CD4-positive, alpha-beta T cell treated with Interleukin-21 for 1 hour (primary cell): ENCODE measurements at places on chromosomes 5 and 9.

DNA sequence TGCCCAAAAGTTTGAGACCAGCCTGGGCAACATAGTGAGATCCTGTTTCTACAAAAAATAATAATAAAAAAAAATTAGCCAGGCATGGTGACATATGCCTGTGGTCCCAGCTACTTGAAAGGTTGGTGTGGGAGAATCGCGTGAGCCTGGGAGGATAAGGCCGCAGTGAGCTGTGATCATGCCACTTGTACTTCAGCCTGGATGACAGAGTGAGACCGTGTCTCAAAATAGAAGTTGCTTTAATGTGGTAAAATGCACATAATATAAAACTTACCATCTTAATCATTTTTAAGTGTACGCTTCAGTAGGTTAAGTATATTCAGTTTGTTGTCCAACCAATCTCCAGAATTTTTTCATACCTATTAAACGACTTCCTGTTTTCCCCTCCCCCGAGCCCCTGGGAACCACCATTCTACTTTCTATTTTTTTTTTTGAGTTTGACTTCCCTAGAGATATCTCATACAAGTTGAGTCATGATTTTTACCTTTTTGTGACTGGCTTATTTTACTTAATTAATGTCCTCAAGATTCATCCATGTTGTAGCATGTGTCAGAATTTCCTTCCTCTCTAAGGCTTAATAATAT, 120.1 kb upstream of the POC5 start:
- no peak for DNase-seq

- no peak for DNase-seq
Observed at GRCh38 chr5:179165421-179166170, 105.4 kb downstream of the ZNF354C start.

DNA sequence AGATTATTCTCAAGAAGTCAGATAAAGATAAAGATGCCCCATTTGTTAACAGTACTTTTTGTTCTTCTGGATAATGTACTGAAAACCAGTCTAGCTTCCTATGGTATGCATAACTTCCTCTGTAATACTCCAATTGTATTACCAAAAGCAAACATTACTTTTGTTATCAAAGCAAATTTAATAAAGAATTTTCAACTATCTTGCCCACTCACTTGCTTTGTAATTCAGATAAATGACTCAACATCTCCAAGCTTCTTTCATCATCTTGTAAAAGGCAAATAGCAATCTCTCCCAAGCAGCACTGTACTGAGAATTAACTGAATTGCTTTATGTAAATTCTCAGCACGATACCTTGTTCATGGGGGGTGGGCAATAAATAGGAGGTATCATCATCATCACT, 98.3 kb downstream of the NFIB start:
- no peak for DNase-seq

GRCh38 chr5:136213919-136214493, 21.0 kb upstream of the SMIM32 start:
- DNase-seq, result no peak

GRCh38 chr5:40958811-40959210, 49.5 kb downstream of the C7 start:
- DNase-seq, result no peak
